ENCODE measurements at places on chromosomes 3 and 15.

DNA sequence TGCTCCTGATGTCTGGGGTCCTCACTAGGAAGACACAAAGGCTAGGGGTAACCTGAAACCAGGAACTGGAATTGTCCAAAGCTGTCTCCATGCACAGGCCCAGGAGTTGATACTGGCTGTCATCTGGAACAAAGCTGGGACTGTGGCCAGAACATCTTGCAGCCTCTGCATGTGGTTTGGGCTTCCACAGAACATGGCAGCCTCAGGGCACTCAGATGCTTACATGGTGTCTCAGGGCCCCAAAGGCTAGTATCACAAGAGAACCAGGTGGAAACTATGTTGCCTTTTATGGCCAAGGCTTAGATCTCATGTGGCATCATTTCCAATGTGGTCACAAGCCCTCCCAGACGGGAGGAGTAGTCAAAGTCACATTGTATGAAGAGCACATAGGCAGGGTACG lies 335.2 kb upstream of the TRIM42 start:
- no peak for DNase-seq

GRCh38 chr15:34216527-34217270 lies 6.8 kb upstream of the KATNBL1 start:
- no peak for DNase-seq

- DNase-seq: no peak
Observed at GRCh38 chr3:182233405-182233804, 521.7 kb downstream of the SOX2 start.

DNA sequence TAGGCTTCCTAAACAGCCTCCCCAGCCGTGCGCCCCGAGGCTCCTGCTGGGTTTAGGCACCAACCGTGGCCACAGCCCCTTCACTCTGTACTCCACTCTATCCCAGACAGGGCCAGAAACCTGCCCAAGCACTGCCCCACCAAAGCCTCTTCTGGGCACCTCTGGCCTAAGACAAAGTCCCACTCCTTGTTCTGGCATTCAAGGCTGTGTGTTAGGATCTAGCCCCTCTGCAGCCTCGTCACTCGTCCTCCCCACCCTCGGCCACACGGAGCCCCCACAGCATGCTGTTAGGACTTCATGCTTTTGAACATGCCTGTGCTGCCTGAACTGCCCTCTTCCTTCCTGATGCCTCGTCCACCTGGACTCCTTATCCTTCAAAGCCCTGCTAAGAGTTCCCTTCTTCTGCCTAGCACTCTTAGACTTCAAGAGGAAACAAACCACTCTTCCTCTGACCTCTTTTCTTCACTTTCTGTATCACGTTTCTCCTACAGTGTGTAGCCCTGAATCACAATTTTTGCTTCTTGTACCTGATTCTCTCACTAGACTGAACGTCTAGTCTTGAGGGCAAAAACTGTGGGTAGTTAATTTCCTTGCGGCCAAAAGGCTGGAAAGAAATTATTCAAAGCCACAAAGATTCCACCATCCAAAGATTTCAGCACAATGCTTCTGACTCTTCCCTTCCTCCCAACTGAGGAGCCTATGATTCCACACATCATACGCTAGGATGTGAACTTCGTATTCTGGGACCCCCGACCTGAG lies 28.6 kb downstream of the WNT7A start:
- DNase-seq: no peak

Measured in stimulated activated CD4-positive, alpha-beta T cell treated with anti-CD3 and anti-CD28 coated beads, Interleukin-2, amount 100 ng/mL, for 48 hours (primary cell).